ENCODE measurements at places on chromosomes 11 and 22.

DNA sequence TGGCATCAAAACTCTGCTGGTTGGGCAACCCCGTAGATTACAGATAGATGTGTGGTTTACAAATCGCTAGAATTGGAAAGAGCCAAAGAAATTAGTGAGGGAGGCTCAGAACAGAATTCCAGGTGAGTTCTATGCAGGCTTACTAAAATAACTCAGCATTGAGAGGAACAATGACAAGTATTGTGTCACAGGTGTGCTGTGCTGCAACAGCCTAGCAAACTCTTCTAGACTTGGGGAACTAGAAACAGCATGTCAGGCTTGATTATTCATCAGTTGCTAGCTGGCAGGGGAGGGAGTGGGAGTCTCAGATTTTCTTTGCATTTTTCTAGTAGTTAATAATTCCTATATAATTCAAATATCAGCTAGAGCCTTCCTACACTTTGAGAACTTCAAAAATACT lies 26.3 kb upstream of the RASD2 start:
- no peak for DNase-seq

DNA sequence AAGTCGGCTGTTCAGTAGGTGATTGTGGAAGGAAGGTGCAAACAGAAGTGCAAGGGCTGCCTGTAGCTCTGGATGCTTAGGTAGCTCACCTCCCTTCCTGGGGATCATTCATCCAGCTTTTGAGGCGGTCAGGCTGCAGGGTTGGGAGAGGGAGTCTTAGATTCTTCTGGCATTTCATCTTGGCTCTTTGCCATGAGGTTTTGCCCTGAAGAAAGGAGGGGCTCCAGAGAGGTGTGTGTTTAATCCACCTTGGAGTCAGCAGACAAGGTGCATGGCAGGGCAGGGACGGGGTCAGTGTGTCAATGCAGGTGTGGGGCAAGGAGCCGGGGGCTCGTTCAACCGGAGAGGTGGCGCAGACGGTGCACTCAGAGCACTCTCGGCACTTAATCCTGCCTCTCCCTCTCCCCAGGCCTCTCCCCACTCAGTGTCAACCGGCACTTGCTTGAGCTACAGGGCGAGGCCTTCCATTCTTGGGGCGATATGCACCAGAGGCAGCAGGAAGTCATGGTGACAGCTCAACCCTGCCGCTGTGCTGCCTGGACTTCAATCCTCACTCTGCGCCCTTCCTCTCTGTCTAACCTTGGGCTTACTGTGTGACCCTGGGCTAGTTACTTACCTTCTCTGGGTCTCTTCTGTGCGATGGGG lies 7.2 kb downstream of the ADAMTS15 start:
- DNase-seq, result no peak

GRCh38 chr11:88288560-88288959 lies 49.0 kb downstream of the CTSC start:
- DNase-seq, result no peak

DNA sequence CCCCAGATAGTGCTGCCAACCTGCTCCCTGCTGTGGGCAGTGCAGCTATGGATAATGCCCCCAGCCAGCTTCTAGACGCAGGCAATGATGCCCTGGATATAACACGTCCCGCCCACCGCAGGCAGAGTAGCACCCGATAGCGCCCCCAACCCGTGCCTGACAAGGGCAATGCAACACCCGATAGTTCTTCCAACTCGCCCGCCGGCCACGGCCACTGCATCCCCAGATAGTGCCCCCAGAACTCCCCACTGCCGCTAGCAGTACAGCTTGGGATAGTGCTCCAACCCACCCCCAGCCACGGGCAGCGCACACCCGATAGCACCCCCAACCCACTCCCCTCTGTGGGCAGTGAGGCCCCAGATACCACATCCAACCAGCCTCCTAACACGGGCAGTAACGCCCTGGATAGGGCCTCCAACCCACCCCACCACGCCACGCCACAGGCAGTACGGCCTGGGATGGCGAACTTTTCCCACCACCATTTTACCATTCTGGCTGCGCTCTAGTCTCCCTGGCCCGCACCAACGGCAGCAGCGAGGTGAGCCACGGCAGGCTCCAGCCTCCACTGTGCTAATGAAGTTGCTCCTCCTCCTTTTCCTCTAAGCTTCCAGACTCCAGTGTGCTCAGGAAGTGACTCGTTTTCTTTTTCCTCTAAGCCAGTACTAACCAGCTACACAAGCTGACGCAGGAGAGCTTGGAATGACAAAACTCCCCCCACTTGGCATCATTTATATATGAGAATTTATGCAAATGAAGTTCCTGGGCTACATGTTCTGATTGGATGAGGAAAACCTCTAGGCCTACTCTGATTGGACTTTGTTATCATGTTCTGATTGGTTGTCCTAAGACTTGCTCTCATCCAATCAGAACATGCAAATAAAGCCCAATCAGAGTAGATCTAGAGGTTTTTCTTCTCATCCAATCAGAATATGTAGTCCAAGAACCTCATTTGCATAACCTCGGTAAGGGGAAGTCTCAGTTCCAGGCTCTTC lies 3.0 kb upstream of the RFPL3 start:
- no peak for DNase-seq

GRCh38 chr22:42217752-42218280 lies 52.6 kb downstream of the TCF20 start:
- DNase-seq, result no peak

GRCh38 chr11:125224391-125225021 lies 60.0 kb downstream of the PKNOX2 start:
- no peak for DNase-seq

DNA sequence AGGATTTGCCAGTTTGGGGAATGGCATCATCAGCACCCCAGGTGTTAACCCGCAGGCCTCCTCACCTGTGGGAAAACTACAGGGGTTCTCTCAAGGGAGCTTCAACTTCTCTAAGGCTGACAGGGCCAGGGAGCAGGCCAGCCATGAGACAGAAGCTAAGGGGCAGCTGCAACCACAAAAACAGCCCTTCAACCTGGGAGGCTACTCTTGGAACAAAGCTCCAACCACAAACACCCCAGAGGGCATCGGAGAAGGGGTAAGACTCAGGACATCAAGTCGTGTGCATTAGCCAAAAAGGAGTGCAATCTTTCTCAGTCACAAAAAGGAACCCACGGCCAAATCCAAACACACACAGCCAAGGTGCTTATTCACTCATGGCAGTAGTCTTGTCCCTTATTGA lies 103.0 kb downstream of the PLEKHA7 start:
- DNase-seq, result no peak

DNA sequence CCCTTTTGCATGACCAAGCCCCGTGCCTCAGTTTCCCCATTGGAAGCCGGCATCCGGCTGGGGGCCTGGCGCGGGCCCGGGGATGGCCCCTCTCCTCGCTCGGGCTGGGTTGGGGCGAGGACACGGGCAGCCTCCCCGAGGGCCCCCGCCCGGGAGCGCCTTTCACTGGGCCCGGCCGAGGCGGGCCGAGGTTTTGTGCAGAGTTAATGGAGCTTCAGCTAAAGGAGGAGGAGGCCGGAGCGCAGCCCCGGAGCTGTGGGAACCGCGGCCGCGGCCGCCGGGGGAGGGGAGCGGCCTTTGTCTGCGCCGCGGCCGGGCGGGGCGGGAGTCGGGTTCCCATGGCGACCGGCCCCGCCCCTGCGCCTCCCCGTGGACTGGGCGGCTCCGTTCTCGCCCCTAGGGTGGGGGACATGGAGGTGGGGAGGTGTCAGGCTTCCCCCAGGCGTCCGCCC lies 1.4 kb upstream of the MAPK11 start:
- DNase-seq, result peak; percentile 76

- no peak for DNase-seq
These were observed 82.3 kb downstream of the JRKL start for GRCh38 chr11:96472085-96472484.

GRCh38 chr11:77107950-77108349 lies 5.3 kb downstream of the OMP start:
- DNase-seq, result no peak

DNA sequence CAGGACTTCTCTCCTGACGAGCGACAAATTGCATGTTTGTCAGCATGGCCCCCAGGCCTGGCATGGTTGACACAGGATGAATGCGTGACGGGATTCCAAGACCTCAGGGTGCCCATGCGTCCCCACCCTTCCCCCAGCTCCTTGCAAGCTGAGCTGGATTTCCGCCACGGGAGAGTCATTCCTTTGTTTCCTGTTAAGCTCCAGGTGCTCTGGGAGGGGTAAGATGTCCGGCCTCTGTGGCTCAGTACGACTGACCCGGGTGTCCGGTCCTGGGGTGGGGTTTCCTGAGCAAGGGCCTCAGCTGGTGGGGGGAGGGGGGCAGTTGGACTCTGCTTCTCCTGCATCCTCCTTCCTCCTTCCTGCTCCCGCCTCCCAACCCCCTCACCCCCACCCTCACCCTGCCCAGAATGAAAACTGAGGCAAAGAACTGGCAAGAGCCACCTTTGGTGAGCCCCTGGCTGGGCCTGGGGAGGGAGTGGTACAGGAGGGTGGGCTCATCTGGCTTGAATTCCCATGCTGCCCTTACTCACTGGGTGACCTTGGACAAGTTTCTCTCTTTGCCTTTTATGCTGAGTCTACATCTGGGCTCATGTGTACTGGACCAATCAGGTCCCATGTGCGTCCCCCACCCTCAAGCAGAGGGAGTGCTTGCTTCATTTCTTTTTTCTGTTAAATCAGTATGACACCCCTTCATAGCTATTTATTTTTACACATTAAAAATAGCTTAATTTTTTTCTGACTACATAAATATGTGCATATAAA lies 2.5 kb downstream of the CDC42EP2 start:
- DNase-seq, result no peak

DNA sequence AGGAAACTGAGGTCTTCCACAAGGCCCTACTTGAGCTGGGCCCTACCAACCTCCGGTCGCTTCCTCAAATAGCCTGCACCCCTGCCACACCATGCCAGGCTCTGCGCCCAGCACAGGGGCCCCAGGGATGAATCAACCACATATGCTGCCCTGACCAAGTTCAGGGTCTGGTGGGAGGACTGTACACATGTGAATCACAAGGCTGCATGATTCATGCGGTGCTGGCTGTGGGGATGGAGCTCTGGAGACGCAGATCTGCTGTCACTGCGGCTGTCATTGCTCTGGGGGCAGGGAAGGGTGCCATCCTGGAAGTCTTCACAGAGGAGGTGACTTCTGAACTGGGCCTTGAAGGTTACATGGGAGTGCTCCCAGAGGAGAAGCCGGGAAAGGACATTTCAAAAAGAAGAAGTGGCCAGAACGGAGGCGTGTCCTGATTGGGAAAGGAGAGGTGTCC lies 21.5 kb downstream of the CYTH4 start:
- no peak for DNase-seq

GRCh38 chr11:1071571-1072115 lies 3.0 kb upstream of the MUC2 start:
- no peak for DNase-seq

DNA sequence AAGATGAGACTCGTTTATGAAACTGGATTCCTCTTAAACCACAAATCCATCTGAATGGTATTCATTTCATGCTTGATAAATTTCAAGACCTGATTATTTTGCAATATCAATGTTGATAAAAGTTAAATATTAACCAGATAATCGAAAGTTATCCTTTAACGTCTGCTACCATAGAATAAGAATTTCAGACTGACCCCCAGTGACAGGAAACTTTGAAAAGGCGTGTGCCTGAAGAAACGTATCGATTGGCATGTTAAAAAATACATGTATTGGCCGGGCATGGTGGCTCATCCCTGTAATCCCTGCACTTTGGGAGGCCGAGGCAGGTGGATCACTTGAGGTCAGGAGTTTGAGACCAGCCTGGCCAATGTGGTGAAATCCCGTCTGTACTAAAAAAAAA lies 13.9 kb downstream of the SCGB1A1 start:
- no peak for DNase-seq

DNA sequence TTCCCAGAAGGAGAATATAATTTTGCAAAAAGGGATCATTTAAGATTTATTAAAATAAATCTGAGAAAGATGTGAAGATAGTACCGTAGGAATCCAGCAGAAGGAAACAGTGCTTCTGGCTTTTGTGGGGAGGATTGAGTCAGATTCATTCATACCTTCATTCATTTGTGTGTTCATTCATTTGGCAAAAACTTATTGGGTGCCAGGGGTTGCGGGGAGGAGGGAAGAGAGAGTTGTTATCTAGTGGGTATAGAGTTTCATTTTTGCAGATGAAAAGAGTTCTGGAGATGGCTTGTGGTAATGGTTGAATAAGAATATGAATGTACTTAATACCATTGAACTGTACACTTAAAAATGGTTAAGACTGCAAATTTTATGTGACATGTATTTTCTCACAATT lies 31.1 kb downstream of the BMAL1 start:
- no peak for DNase-seq

DNA sequence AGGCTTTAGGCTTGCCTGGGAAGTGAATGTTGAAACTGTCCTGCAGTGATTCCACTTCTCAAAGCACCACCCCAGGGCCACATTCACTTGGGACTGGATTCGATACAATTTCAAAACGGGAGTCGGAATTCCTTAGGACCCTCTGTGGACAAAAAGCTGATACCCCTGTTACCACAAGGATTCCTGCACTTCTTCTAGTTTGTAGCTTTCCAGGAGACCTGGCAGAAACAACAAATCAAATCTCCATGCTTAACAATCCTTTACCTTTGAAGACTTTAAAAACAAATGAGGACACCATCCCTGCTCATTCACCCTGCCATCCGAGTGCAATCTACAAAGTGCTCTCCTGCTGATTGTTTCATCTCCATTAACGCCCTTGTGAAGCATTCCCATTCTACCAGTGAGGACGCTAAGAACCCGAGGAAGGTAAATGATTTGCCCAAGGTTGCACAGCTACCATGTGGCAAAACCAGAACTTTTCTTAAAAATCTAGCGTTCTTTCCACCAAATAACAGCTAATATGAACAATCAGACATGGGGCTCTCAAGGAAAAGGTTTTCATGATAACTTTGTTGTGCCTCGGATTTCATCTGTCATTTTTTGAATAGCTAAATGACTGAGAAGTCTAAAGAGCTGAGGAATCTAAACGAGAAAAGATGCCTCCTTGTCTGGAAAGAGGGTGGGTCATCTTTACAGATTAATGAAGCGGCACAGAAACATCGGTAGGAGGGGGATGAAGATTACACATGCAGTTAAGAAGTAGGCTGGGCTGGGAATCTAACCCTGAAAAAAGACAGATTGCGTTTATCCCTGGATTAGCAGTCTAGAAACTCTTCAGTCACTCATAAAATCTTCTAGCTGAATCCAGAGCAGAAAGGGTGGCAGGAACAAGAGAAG lies 720 bp upstream of the MPZL2 start:
- no peak for DNase-seq

GRCh38 chr11:26755762-26756161 lies 33.9 kb upstream of the SLC5A12 start:
- DNase-seq, result no peak

- DNase-seq, result no peak
These were observed 97.7 kb downstream of the NXPE2 start for GRCh38 chr11:114775875-114776621.

- no peak for DNase-seq
These were observed 31.4 kb downstream of the FEZ1 start for GRCh38 chr11:125464666-125465065.

DNA sequence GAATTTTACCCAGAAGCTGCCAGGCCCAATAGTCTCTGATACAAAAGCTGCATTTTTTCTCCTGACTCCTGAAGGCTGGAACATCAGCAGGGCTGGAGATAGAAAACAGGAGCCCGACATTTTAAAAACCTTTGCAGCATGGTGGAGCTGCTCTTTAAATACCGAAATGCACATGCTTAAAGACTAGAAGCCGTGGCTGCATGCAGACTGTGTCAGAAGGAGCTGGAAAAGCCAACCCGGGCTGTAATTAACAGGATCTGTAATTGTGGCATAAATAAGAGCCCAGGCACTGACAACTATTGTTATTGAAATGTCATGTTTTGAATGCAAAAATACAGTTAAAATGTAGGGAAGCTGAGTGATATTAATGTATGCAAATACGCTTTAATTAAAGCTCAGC lies 304.9 kb upstream of the PLET1 start:
- DNase-seq, result no peak

GRCh38 chr22:25403284-25403810 lies 161.1 kb upstream of the GRK3 start:
- DNase-seq, result no peak

Measured in NCI-H748 treated with DMSO at 0.1 percent for 48 hours (cell line).